ENCODE measurements at places on chromosomes 6 and 20.

- no peak for DNase-seq
These were observed 28.0 kb downstream of the PTPRK start for GRCh38 chr6:128492386-128492785.

GRCh38 chr6:45704056-45704800 is 311.4 kb downstream of the CLIC5 start:
- no peak for DNase-seq

- DNase-seq: no peak
These were observed 513.5 kb upstream of the JARID2 start for GRCh38 chr6:14732226-14732843.

- DNase-seq: no peak
These were observed 304.4 kb upstream of the PLCB4 start for GRCh38 chr20:8764344-8764962.

DNA sequence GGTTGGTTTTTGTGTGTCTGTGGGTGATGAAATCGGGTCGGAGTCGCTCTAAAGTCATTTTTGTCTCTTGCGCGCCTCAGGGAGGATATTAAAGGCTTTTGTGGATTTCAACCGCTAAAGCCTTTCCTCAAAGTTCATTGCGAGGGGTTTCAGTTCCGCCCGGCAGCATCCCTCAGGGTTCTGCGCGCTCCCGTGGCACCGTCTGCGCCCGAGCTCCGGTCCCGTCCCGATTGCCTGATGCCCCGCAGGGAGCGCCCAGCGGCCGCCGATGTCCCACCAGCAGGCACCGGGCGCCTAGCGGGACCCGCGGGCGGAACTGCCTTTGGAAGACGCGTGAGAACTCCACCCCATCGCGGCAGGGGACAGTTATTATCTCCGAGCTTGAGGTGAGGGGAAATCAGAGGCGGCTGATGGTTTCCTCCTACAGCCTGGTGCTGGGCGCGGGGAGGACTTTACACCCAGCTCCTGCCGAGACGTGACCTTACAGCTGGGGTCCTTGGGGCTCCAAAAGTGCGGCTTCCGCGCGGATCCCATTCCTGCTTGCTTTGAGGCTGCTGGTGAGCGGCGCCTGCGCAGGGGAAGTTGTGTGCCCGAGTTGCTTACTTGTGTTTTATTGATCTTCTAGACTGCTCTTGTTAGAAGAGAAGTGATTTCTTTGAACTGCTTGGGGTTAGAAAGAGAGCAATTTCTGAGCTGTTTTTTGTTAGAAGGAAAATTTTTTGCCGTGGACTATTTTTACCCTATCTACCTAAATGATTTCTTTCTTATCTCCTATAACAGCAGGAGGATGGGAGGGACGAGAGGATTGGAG is 27.1 kb downstream of the ULBP1 start:
- DNase-seq: no peak

- DNase-seq: no peak
These were observed 98.8 kb downstream of the SASH1 start for GRCh38 chr6:148441454-148441911.

DNA sequence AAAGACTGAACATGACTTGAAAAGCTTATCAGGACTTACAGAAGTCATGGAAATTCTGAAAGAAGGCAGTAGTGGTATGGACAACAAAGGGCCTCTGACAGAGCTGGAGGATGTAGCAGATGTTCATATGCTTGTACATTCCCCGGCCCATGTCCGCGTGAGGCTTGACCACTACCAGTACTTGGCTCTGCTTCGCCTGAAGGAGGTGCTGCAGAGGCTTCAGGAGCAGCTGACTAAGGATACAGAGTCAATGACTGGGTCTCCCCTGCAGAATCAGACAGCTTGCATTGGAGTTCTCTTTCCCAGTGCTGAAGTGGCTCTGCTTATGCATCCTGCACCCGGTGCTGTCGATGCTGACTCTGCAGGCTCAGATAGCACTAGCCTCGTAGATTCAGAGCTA is 29.2 kb downstream of the TAF11 start:
- DNase-seq: no peak

Data from CD4-positive, alpha-beta T cell treated with Interferon gamma for 1 hour (primary cell).